ENCODE measurements at places on chromosomes 1 and 21.

DNA sequence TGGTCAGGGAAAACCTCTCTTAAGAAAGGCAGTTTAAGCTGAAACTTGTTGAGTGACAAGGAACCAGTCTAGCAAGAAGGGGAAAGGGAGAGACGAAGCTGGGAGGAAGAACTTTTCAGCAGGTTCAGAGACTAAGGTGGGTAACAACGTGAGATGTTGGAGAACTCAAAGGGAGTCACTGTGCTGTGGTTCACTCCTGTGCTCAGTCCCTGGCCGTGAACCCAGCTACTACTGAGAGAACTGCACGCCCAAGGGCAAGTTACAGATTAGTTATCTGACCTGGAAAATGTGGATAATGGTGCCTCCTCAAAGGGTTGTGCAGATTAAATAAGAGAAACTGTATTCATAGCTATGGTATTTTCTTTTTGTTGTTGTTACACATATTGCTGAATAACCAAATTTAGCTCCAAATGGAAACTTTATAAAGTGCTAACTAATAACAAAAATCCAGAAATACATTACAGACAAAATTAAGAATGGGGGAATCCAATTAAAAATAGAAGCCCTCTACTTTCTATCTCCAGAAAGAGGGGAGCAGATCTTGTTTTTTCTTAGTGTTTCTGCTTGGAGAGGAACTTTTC is 2.9 kb downstream of the ZBTB40 start:
- DNase-seq, result no peak

DNA sequence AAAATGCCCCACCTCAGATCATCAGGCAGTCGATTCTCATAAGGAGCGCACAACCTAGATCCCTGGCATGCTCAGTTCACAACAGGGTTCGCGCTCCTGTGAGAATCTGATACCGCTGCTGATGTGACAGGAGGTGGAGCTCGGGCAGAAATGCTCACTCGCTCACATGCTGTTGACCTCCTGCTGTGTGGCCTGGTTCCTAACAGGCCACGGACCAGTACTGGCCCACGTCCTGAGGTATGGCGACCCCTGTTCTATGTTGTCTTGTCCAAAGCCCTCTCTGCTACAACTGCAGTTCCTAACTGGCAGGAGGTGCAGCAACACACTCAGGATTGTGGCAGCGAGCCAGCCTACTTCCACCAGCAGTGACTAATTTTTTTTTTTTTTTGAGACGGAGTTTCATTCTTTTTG is 70.6 kb downstream of the CLSTN1 start:
- DNase-seq, result peak; percentile 87

DNA sequence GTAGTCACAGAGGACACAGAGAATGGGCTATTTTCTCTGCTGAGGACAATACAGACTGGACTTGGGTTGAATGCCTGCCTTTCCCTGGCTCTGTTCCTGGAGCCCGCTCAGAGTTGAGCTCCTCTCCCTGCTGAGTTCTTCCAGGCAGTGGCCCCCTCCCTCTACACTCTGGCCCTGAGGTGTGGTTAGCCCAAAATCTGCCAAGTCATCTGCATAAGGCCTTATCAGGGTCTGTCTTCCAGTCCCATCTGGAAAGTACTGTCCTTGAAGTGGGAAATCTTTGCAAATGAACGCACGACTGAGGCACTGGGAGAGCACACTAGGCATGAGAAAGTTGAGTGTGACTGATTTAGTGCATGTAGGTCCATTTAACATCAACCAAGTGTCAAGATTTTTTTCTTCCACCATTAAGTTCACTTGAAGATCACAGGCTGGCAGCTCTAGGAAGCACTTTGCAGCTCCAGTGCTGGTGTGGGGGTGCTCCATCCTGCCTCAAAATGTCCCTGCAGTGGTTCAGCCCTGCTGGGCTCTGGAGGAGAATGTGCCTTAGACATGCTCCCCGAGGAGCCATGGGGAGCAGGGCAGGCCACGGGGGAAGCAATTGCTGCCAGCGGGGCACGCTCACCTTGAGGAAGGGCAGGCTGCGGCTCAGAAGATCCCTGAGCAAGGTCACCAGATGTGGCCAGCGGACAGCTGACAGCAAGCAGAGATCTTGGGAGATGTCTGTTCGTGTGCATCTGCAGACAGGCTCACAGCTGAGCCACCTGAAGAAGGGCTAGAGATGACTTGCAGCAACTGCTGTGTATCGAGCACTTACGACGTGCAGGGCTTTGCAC is 41.5 kb downstream of the IER5 start:
- no peak for DNase-seq

DNA sequence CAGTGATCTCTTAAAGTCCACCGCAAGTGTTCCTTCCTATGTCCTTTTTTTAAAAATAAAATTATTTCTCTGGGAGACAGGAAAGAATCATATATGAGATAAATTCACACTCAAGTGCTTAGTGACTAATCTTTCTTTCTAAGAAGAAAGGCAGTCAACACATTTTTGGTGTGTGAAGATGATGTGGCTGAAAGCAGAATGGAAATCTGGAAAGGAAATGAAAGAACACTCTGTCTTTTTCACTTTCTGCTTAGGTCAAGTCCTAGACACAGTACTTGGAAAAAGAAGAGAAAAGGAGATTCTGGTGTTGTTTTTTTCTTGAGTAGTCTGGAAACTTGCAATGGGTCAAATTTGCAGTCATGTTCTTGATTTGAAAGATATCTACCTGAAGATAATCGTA is 45.5 kb upstream of the PRRX1 start:
- DNase-seq, result peak; percentile 33

DNA sequence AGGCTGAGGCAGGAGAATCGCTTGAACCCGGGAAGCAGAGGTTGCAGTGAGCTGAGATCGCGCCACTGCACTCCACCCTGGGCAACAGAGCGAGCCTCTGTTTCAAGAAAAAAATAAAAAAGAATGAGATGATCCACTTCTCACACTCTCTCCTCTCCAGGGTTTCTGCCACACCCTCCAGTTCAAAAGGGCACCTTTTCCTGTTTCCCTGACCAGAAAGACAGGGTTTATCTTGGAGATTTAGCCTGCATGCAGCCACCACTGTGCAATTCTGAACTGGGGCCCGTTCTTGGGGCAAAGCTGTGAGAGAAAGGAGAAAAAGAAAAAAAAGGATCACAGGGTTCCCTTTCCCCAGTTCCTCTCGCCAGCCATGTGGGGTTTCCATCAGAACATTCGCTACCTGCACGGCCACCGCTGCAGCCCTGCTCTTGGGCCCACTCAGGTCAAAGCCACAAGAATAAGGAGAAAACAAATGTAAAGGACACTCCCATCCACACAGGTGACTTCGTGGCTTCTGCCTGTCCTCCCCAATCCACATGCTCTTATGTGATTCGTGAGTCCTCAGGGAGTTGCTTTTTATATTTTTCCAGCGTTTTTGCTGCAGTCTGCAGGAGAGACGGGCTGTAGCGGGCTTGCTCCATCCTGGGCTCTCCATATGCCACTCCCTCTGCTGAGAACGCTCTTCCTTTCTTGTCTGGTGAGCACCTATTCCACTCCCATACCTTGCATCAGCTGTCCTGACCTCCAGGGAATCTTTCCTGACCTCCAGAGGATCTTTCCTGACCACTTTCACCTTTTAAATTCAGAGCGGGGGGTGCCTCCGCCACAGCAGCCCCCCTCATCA is 26.4 kb downstream of the GNG4 start:
- DNase-seq, result no peak

GRCh38 chr1:115465802-115466363 is 127.8 kb upstream of the NGF start:
- DNase-seq, result no peak

GRCh38 chr1:156880473-156880872 is 13.0 kb upstream of the PEAR1 start:
- DNase-seq, result no peak

GRCh38 chr1:12014141-12014991 is 4.9 kb upstream of the MIIP start:
- no peak for DNase-seq

DNA sequence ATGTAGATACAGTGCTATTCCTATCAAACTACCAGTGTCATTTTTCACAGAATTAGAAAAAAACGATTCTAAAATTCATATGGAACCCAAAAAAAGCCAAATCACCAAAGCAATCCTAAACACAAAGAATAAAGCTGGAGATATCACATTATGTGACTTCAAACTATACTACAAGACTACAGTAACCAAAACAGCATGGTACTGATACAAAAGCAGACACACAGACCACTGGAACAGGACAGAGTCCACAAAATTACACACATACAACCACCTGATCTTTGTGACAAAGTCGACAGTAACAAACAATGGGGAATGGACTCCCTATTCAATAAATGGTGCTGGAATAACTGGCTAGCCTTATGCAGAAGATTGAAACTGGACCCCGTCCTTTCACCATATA is 71.4 kb upstream of the ZNF326 start:
- DNase-seq, result no peak

DNA sequence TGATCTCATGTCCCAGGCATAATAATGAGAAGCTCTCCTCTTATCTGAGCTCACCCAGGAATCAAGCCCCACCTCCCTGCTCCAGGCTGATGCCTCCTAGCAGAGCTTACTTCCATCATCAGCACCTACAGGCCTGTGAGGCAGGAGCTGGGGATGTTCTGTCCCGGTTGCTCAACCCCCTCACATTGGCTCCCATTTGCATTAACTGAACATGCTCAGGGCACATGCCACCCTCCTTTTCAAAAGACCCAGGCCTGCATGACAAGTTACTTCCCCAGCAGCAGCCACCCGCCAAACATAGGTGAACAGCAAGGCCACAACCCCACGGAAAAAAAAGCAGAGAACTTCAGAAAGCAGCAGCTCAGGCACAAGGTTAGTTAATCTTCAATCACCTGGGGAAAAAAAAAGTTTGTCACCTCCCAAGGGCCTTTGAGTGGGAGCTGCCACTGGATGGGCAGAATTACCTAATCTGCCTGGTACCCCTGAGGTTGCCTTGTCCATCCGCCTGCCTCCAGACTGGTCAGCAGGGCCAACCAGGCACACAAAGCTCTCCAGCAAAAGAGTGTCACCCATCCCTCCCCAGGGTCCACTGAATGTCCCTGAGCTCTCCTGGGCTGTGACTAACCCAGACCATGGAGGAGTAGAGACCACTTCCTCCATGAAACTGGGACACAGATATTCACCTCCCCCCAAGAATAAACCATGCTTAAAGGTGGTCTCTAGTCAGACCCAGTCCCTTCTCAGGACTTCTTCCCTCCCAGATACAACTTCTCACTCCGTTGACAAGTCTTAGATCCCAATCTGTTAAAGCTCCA is 4.4 kb downstream of the KCNN3 start:
- no peak for DNase-seq

DNA sequence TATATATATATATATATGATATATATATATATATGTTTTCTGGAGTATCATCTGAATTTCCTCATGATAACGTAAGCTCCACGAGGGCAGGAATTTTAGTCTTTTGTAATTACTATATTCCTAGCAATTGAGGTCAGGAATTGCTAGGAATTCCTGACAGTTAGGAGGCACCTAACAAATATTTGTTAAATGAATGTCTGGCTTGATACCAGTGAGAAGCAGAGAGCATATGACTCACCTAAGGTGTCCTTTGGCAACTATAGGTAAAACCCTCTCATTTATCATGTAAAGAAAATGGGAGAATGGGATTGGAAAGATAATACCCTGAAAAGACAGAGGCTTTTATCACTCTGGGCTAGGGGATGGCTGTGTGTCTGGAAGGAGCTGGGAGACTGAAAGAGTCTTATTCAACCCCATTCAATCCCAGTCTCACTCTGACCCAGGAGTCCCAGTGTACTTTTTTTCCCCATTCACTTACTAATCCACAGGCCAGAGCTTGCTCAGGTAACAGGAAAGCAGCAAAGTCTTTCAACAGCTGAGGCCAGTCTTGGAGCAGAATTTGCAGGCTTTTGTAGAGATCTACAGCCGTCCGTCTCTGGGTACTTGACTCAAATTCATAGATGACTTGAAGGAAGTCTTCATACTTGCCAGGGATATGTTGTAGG is 71.2 kb downstream of the DAP3 start:
- no peak for DNase-seq

DNA sequence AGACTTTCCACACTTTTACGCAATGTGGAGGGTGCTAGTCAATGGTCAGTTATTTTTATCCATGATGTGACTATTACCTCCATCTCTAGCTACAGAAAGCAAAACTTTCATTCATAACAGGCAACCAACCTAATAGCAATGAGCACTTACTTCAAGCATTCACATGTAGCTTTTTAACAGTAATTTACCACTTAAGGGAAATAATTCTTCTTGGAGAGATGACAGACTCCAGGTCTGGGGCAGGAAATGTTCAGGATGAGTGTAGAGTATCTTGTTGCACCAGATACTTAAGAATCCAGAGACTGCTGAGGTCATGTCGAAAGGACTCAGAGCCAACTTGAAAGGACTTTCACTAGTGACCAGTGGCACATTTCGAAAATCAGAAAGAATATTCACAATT is 347.6 kb downstream of the CHRM3 start:
- DNase-seq, result no peak

DNA sequence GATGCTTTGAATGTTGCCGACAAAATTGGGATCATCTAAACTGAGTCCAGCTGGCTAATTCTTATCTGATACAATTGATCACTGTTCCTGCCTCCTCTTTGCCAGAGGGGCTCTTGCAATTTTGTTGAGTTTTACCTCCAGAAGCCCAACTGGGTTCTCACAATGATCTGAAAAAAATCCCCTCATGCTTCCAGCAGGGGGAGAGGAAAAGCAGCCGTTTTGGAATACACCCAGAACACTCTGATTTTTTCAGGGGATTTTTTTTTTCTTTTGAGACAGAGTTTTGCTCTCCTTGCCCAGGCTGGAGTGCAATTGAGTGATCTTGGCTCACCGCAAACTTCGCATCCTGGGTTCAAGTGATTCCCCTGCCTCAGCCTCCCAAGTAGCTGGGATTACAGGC is 13.9 kb upstream of the RERE start:
- peak; percentile 38 for DNase-seq

DNA sequence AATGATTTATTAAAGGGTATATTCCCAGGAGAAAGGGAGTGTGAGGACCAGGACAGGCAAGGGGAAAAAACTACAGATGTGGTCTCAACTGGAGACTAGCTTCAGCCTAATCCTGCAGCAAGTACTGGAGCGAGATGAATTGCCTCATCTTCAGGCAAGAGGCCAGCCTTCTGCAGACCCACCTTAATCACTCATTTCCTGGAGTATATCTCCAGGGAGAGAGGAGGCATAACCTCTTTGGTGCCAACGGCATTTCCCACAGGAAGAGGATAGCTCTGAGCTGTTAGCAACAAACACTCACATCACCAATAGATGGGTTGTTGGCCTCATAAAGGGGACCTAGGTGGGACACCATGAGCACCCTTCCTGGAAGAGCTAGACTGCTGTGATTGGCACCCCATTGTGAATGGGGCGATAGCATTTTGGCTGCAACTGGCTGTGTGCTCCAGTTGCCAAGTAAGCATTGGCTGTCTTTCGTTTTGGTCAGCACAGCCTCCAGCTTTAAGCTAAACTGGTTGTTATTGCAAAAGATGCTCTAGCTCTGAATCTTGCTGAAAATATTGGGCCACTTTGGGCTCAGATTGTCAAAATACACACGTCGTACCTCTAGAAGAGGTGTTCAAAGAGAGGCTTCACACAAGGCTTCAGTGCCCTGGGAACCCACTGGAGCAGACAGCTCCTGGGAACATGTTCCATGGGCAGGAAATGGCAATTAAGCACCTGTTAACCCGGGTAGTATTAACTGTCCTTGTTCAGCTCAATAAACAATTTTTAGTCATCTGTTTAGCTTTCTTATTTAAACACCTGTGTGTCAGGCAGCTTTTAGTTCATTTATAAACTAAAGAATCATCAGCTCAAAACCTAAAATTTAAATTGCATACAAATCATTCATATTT is 314.8 kb upstream of the C1orf87 start:
- DNase-seq, result peak; percentile 86

GRCh38 chr21:42228709-42229220 is 9.8 kb downstream of the ABCG1 start:
- DNase-seq, result no peak
